ENCODE measurements at places on chromosomes 12 and 14.

DNA sequence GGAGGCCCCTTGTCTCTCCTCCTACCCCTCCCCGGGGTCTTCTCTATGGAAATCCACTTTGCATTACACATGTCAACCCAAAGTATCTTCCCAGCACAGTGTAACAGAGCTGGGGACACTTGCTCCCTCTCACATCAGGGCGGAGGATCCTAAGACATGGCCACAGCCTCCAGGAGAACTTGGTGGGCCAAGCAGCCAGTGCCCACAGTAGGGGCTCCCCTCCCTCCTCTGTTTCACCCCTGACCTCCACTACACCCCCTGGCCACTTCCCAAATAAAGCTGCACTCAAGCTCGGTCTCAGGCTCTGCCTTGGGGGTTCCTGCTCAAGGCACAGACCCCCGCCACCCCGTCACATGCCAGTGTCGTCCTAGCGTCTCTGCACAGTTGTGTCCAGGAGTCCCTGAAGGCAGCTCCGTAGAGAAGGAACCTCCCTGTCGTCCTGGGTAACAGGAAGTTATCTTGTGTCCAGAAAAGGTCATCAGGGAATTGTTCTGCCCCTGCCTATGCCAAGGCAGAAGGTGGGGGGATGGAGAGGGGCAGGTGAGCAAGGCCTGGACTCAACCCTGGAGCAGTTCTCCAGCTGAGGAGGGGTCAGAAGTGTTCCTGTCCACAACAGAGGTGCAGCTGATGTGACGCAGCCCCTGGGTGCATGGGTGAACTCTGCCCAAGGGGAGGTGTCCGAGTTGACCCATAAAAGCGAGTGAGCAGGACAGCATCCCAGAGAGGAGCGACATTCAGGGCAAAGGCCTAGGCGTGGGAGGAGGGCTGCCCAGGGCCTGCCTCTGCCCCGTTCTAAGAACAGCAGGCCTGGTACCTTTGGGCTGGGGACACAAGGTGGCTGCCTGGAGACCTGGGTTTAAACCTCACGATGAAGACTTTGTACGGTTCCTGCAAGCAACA, 25.5 kb downstream of the DIO3 start:
- no peak for DNase-seq

DNA sequence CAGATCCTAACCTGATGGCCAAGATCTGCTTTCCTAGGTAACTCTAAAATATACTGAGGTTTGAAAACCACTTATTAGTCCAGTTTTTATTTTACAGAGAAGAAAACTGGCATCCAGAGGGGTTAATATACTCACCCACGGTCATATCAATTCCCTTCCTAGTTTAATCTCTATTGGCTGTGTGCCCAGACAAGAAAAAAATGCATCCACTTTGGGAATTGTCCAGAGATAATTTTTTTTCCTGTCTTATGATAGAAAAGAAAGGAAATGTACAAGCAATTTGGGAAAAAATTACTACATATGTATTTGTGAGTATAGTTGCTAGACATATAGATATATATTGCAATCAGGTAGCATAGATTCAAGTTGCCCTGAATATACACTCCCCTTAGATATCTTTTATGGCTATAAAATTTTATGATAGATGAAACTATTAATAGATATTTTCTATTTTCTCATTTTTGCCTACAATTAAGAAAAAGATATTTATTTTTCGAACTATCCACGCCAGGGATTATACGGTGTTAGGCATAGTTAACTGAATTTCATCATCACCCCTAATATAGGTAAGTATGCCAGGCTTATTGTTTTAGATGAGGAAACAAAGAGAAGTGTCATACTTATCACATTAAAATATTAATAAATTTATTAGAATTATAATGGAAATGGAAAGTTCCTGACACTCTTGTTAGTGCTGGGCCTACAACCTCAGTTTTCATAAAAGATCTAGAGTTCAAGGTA, 100.5 kb upstream of the SLC38A2 start:
- DNase-seq = no peak

- DNase-seq = no peak
Measured at GRCh38 chr14:99430491-99430890, 50.2 kb downstream of the SETD3 start.

- DNase-seq = no peak
Measured at GRCh38 chr12:47949441-47950341, 13.7 kb upstream of the TMEM106C start.

DNA sequence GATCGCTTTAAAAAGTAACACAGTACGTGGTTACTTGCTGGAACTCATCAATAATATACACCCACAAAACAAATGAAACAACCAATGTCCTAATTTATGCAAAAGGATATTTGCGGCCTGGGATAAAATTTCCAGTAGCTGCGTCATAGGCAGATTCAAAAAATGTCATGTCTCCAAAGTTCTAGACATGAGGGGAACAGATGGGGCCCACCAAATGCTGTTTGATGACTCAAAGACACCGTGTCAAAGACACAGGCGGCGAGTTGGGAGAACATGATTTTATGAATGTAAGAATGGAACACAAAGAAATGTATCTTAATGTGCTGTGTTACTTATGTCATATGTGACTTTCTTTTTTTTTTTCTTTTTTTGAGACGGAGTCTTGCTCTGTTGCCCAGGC, 34.3 kb upstream of the NCOR2 start:
- no peak for DNase-seq

GRCh38 chr14:100159865-100160533, 554 bp upstream of the DEGS2 start:
- DNase-seq = no peak

DNA sequence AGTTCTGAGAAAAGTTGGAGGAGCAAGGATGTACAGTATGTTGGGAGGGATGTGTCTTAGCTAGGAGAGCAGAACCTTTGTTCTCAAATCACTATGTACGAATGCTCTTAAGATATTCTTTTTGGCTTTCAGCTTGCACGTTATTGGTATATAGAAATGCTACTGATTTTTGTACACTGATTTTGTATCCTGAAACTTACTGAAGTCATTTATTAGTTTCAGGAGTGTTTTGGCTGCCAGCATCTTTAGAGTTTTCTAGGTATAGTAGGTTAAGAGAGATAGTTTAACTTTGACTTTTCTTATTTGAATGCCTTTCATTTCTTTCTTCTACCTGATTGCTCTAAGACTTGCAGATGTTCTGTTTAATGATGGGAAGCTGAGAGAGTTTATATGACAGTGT, 442.8 kb upstream of the FBXO33 start:
- no peak for DNase-seq

DNA sequence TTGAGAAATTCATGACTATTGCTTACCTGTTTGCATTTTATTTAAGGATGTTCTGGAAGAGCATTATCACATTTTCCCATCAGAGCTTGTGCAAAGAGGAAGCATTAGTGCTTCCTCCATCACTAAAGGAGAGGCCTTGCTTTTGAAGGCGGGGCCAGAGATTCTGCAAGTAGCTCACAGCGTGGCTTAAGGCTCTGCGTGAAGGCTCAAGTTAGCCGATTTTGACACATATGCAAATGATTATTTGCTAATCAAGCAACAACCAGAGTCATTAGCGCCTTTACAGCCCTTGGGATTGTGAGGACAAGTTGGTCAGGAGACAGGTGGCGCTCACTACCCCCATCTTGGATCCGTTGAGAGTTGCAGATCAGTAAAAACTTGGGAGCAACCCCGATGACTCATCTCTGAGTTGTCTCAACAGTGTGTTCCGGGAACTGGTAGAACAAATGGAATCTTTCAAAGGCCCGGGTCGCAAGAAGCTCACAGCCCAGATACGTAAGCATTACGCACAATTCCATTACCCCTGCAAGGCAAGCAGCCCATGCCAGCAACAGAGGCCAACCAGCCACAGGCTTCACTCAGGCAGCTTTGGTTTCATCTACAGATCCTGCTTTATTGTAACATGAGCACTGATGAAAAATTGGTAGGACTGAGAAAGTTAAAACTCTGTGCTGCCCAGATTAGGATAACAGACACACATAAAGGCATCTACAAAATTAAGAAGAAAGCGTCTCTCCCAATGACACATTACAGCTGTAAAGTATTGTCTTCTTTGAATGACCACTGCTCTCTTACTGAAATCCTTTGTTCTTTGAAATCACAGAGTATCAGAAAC, 34.9 kb upstream of the SPTSSA start:
- DNase-seq = no peak

DNA sequence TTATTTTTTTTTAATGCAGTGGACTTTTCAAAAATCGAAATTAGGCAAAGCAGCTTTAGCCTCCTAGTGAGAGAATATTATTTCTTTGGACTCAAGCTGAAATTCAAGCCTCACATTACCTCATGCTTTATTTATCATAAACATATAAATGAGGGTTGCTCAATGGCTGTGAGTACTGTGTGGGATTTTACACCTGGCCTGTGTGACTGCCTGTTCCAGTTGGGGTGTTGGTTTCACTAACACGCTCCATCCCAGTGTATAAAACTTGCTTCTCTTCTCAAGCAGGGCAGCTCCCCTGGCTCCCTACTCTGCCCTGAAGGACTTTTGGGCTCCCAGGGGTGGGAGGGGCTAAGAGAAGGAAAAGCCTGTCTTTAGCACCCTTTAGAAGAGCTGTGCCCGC, 15.0 kb downstream of the ANKLE2 start:
- DNase-seq = no peak

GRCh38 chr14:25588751-25589150, 538.8 kb upstream of the STXBP6 start:
- DNase-seq = no peak

DNA sequence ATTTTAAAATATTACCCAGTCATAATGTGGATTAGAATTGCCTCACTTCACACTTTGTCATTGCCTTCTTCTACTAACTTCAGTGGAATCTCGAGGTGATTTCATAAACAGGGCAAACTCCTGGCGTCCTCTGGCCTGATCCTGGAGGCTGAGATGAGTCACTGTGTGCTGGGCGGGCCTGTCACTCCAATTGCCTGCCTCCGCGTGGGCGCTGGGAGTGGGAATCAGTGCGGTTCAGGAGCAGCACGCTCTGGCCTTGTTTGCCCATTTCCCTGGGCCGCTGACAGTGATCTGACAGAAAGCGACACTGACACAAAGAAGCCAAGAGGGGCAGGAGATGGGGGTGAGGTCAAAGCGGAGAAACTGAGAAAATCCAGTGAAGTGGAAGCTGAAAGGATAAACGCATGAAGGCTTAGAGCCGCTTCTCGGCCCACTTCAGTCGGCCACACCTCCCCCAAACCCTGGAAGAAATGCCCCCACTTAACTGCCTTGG, 29.7 kb downstream of the LGR5 start:
- DNase-seq = no peak

DNA sequence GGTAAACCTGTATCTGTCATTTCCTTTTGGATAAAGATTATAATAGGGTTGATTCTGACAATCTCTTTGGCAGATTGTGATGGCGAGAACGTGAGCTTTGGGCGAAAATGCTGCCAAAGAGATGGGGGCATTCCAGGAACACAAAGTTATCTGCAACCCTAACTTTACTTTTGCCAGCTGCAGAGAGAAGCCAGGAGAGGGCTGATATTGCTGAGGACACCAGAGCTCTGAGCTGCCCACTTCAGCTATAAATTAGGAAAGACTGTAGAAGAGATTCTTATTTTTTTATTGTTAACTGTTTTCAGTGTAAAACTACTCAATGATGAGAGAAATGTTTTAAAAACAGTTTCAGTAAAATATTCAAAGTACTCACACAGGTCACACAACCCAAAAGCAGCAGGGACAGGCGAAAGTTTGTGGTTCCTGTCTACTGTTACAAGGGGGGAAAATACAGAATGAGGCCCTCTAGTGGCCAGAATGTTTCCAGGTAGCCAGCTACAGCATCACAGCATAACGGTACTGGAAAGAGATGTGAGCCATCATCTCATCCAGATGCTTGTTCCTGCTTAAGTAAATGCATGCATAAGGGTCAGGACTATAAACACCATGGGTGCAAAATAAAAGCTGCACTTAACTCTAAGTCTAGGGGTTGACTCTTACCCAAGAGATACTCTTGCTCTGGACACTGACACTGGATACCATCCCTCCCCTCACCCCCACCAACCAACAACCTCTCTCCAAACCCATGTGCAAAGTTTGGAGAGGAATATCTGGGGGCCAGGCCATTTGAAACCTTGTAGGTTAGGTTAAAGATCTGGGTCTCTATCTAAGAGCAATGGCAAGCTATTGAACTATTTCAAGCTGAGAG, 498.4 kb downstream of the RMST start:
- DNase-seq = no peak

DNA sequence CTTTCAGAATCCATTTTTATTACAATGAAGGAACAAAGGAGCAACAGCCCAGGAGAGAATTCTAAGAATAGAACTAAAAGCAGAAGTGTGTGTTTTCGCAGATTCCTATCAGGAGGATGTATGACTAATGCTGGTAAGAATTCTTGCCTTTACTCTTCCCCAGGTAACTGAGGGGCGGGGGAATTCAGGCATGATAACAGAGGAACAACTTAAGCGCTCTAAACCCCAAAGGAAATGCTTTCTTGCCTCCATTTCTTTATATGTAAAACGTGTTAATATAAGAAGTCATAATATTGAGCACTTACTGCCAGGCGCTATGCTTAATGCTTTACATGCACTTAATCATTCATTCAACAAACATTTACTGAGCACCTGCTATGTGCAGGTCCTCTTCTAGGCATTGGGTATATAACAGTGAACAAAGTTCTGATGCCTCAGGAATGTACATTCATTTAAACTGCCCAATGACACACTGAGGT, 4.5 kb downstream of the HCAR1 start:
- DNase-seq = no peak

- no peak for DNase-seq
Measured at GRCh38 chr12:100329800-100330199, 27.1 kb upstream of the SLC17A8 start.

GRCh38 chr12:123532808-123533649, 490 bp downstream of the RILPL1 start:
- DNase-seq = no peak

DNA sequence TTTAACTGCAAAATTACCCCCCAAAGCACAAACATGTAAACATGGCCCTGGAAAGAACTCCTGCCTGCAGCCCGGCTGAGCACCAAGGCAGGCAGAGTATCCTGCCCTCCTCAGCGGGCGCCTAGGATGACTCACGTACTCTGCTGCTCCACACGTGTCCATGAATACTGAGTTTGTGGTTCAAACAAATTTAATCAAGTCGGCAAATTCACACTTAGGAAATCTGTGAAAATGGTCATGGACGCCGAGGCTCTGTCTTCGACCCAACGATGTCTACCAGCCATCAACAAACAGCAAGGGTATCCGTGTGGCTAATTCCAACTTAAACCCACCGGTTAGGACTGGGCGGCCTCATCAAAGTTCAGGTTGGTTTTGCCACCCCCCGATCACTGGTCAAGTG, 25.5 kb downstream of the GOLGA3 start:
- DNase-seq = no peak
